Fibroblast of lung (primary cell): ENCODE measurements at places on chromosomes 3 and 15. TPM values are rescaled to one million over a fixed set of nuclear protein-coding genes. Genes with fewer than 3 reads are reported as not detected.

DNA sequence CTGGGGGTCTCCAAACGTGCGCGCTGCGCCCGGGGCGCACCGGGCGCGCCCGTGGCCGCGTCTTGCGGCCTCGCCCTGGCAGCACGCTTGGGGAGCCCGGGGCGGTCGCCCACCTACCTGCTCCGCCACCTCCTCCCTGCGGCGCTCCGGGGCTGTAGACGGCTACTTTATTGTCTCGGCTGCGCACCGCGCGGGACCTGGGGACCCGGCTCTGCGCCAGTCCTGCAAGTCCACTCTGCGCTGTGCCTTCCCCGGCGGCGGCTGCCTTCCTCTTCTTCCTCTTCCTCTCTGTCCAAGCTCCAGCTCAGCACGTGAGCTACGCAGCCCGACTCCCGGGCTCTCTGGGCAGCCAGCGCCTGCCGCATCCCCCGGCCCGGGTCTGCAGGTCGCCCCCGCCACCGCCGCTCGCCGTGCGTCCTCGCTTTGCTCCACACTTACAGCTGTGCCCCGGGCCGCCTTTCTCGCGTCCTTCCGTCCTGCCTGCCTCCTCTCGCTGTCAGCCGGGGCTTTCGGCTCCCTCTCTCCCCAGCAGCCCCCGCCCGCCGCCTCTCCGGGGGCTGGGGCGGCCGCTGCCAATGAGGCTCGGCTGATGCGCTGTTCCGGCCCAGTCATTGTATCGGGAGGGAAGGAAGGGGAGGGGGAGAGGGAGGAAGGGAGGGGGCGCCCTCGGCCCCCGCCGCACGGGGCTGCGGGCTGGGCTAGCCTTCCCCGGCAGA, 156.4 kb upstream of the FRMD4B start:
- DNase-seq = peak; percentile 17
- H3K27me3 ChIP-seq = peaks cover 11% of the 10 kb centered on the region
- no peak overlapping the region for H3K27ac ChIP-seq
- H3K4me1 ChIP-seq = no peaks in the 10 kb centered on the region
- H3K36me3 ChIP-seq = no peaks in the 10 kb centered on the region

The CHL1 gene
- 0.33 and 2.1 TPM in 2 replicates for total RNA-seq

The LRRC2 gene
- total RNA-seq = 0.77 and 3.8 TPM in 2 replicates

- H3K27ac ChIP-seq = no peak overlapping the region
- no peaks in the 10 kb centered on the region for H3K4me1 ChIP-seq
- peak; percentile 7 for DNase-seq
Observed at GRCh38 chr3:156050918-156051317, 69.5 kb upstream of the KCNAB1 start.

The CPN2 gene
- total RNA-seq = not detected in 2 replicates

The ELL3 gene
- total RNA-seq = 6.7 and 10.1 TPM in 2 replicates

DNA sequence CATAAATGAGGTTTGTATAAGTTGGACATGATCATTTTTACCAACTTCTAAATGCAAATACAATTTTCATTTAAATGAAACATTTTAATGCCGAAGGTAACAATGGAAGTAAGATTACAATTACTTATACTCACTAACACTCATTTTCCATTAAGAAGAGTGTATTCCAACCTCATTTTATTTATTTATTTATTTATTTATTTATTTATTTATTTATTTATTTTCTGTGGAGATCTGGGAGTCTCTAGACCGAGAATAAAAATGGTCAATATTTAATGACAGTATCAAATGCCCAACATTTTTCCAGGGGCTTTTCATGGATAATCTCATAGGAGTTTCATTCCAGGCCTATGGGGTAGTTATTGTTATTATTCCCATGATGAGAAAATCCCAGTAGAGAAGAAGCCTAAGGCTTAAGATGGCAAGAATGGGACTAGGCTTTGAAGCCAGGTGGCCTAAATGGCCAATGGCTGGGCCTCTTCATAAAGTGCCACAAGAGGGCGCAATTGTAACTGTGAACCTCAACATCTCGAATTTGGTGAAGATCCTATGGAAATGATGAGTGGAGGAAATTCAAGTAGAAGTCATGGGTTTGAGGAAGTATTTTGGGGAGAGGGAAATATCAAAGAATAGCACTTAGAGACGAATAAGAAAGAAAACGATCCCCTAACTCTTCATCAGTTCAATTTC, 21.3 kb downstream of the VGLL3 start:
- H3K4me1 ChIP-seq = no peaks in the 10 kb centered on the region
- H3K27ac ChIP-seq = no peak overlapping the region
- H3K4me3 ChIP-seq = no peak overlapping the region
- no peak for DNase-seq

The C3orf70 gene
- 0.26 and 0.33 TPM in 2 replicates for total RNA-seq

- no peak overlapping the region for H3K27ac ChIP-seq
- no peak for DNase-seq
- no peaks in the 10 kb centered on the region for H3K4me1 ChIP-seq
Observed at GRCh38 chr15:31552482-31553099, 226.0 kb downstream of the KLF13 start.

- peak; percentile 72 for DNase-seq
- no peak overlapping the region for H3K4me3 ChIP-seq
- H3K27ac ChIP-seq = no peak overlapping the region
- H3K27me3 ChIP-seq = no peaks in the 10 kb centered on the region
Observed at GRCh38 chr3:59573911-59574310, 524.1 kb upstream of the CFAP20DC start.

GRCh38 chr3:129908417-129908816, 14.9 kb upstream of the TMCC1 start:
- no peak overlapping the region for H3K27ac ChIP-seq
- no peak overlapping the region for H3K4me3 ChIP-seq
- no peaks in the 10 kb centered on the region for H3K36me3 ChIP-seq
- no peaks in the 10 kb centered on the region for H3K27me3 ChIP-seq
- H3K4me1 ChIP-seq = no peaks in the 10 kb centered on the region

GRCh38 chr3:151146071-151146730, 56.8 kb downstream of the GPR171 start:
- H3K27ac ChIP-seq = no peak overlapping the region
- H3K27me3 ChIP-seq = no peaks in the 10 kb centered on the region
- H3K4me1 ChIP-seq = peaks cover 6% of the 10 kb centered on the region
- DNase-seq = peak; percentile 78
